ENCODE measurements at places on chromosomes 16 and 17.

- DNase-seq = peak; percentile 46
Observed at GRCh38 chr17:19502517-19502916, 31.1 kb upstream of the SLC47A1 start.

GRCh38 chr17:17849147-17849820 is 12.5 kb upstream of the SREBF1 start:
- peak; percentile 90 for DNase-seq

DNA sequence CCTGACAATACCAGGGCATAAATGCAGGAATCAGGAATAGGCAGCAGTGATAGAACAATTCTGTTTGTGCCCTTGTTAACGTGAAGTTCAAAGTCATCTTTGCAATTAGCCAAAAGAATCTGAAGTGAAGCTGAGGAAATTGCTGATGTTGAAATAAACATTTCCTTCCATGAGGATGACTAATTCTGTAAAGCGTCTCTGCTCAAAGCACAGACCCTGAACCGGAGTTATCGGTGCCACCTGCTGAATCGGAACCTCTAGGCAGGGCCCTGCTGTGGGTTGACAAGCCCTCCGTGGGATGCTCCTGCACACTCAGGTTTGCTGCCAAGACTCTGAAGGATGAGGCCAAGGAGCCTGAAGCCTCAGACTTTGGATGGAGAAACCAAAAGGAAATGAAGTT is 37.0 kb upstream of the CDH1 start:
- no peak for DNase-seq

- peak; percentile 37 for DNase-seq
Observed at GRCh38 chr16:88456356-88457292, 3.5 kb downstream of the ZFPM1 start.

- DNase-seq = no peak
Observed at GRCh38 chr16:65355706-65356105, 233.8 kb upstream of the CDH11 start.

DNA sequence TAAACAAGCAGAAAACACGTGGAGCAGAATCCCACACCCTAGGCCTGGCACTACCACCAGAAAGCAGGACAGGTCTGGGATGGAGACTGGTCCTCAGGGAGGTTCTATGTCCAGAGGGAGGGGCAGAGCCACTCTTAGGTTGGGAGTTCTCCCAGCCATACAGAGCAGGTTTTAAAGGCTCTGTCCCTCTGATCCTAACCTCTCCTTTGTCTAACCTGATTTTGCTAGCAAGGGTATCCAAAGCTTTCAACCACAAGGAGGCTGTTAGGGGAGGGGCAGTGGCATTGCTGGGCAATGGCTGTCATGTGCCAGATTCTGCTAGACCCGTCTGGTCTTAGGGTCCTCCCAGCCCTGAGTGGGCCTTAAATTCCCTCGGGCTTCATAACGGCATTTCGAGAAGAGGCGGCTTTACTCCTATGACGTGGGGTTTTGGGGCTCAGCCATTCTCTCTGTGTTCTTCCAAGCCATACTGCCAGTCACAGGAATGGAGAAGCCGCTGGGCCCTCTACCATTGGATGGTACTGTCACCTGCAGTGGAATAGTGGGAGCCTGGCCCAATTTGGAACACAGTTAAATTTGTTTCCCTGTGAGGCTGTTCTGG is 5.7 kb downstream of the TPPP3 start:
- DNase-seq = no peak

GRCh38 chr17:8154608-8155155 is 2.5 kb upstream of the PER1 start:
- no peak for DNase-seq

- no peak for DNase-seq
Observed at GRCh38 chr17:8062435-8062806, 23.6 kb downstream of the ALOX15B start.

GRCh38 chr16:57426356-57426755 is 20.8 kb downstream of the CIAPIN1 start:
- no peak for DNase-seq

DNA sequence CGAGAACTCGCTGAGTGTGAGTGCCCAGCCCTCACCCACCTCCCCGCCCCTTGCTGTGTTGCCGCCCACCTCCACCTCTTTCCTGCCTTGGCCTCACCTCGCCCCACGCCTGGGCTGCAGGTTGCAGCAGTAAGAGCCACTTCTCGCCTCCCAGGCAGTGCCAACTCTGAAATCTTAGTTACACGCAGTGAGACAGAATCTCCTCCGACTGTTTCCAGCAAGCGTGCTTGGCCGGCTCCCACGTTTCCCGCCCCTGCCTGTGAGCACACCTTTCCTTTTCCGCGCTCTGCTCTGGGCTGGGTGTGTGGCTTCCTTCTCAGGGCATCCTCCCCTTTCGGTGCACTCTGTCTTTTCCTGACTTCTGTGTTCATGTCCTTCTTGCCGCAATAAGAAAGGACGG is 5.7 kb downstream of the ENGASE start:
- DNase-seq = no peak

DNA sequence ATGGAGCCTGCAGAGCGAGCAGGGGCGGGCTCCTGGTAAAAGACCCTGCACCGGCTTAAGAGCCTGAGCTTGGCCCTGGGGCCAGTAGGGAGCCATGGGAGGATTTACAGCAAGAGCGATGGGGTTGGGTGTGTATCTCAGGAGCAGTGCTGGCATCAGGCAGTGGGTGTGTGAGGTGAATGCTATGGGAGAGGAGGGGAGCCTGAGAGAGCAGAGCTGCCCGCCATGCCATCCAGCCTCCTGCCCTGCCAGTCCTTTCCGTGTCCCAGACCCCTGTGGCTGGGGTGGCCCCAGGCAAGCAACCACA is 23.3 kb downstream of the FAM83G start:
- no peak for DNase-seq

- DNase-seq = no peak
Observed at GRCh38 chr16:66402166-66402565, 24.9 kb upstream of the BEAN1 start.

DNA sequence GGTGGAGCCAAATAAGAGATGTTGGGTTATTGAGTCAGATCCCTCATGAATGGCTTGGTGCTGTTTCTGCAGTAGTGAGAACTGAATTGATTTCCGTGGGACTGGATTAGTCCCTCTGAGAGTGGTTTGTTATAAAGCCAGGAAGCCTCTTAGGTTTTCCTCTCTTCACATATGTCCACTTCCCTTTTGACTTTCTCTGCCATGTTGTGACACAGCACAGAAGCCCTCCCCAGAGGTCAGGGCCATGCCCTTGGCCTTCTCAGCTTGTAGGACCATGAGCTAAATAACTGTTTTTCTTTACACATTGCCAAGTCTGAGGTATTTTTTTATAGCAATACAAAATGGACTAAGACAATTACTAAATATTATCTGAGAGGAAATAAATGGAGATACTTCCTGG is 10.3 kb upstream of the HAPSTR1 start:
- no peak for DNase-seq
